ENCODE measurements at places on chromosomes 13 and 19.

DNA sequence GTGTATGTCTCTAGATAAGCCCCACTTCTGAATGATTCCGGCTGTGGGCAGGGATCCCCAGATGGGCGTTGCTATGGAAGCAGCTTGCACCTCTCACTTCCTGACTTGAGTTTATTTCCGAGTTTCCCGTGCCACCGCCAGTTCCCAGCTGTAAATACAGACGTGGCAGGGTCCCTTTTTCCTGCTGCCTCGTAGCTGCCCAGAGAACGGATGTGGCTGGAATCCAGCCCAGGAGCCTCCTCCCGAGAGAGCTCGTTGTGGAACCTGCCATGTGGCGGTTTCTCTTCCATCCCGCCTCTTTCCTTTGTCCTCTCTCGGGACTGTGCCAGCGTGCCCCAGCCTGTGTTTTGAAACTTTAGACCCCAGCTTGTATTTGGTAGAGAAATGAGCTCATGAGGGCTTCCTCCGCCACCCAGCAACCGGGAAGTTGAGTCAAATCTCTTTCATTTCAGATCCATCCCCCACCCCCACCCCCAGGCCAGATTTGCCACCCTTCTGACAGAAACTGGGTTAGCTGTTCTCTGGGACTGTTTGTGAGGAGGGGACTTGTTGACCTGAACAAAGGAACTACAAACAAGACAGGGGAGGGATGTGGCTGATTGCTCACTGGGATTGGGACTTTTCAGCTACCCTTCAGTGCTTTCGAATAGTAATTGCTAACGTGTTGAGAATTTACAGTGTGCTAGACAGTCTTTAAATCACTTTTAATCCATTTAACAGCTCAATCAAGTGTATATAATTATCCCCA lies 96.6 kb downstream of the SIPA1L3 start:
- peak; percentile 8 for DNase-seq

DNA sequence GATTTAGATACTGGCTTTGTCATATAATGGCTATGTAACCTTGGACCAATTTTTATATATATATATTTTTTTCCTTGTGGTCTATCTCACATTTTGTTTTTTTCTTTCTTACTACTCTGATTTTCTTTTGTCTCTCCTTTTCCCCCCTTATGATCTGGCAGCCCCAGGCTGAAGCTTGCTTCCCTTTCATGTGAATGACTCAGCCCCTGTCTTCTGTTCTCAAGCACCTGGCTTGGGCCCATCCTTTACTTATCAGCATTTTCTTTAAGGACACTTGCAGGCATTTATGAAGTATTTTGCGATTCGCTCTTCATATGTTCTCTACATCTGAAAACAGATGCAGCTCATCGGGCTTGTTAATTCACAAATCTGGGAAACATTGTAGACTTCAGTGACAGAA lies 163.6 kb downstream of the SPRY2 start:
- DNase-seq: no peak

- peak; percentile 87 for DNase-seq
Measured at GRCh38 chr19:14366529-14366928, 14.7 kb upstream of the ADGRE5 start.

DNA sequence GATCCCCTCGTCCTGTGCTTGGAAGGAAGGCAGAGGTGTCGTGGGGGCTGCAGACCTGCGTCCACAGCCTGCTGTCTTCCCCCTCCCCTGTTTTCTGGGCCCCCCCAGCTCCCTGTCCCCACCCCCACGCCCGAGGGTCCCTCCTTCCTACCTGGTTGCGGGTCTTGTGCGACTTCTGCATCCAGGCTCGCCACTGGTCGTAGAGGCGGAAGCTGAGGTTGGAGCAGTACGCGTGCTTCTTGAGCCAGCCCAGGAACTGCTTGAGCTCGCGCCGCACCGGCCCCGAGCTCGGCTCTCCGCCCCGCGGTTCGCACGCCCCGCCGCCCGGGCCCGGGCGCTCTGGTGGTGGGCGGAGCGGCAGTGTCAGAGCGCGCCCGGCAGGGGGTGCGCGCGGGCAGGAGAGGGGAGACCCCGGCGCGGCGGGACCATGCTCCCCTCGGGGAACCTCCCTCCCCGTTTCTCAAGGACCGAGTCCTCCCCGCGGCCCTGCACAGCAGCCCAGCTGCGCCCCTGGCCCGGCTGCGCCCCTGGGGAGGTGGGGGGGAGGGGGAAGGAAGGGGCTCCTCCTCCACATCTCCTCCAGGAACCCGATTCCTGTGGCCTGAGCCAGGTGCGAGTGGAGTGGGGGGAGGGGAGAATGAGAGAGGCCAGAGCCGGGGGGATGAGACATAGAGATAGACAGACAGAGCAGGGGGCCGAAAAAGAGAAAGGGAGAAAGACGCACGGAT lies 5.7 kb downstream of the REX1BD start:
- peak; percentile 78 for DNase-seq

DNA sequence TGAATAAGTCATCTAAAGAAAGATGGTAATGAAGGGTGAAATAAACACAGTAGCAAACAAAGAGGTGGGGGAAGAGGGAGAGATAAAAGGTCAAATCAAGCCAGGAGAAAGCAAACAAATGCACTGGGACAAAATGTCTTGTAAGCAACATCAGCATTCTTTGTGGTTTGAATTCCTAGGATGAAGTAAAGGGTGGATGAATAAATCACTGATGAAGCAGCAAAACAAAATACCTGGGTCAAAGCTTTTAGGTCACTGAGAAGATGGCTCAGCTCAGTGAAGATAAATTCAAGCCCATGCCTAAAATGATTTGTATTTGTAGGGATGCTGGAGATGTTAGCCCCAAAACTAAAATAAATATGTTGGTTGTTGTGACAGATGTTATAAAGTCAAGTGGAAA lies 86.5 kb upstream of the FBXL3 start:
- DNase-seq: no peak

GRCh38 chr13:101527130-101527529 lies 74.7 kb downstream of the ITGBL1 start:
- no peak for DNase-seq

All from activated naive CD4-positive, alpha-beta T cell treated with Interleukin-2 at 50 U/mL for 16 hours (primary cell).